Hindlimb muscle (tissue), 1 donor: ENCODE measurements at places on chromosomes 7 and 10.

DNA sequence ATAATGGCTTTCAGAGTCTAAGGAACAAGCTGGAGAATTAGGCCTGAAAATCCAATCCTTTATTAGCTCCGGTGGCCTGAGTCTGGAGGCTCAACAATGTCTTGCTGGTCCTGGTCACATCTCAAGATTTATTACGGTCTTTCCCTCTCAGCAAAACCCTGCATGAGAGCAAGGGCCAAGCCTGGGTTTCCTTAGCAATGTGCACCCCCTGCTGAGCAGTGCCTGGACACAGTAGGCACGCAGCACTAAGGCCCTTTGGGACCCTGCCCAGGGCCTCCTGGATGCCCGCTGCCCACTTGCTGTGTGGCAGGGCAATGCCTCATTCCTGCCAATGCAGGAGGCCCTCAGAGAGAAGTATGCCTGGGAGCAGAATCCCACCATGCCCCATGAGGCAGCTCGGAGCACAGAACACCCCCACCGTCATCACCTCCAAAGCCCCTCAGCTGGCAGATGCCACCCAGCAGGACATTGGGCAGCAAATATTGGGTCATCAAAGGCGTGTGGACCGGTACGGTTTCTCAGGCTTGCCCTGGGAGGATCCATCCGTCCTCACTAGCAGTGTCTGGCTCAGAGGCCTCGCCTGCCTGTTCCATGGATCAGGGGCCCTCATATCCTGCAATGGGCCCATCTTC, 156.4 kb downstream of the OAT start:
- DNase-seq: no peak

DNA sequence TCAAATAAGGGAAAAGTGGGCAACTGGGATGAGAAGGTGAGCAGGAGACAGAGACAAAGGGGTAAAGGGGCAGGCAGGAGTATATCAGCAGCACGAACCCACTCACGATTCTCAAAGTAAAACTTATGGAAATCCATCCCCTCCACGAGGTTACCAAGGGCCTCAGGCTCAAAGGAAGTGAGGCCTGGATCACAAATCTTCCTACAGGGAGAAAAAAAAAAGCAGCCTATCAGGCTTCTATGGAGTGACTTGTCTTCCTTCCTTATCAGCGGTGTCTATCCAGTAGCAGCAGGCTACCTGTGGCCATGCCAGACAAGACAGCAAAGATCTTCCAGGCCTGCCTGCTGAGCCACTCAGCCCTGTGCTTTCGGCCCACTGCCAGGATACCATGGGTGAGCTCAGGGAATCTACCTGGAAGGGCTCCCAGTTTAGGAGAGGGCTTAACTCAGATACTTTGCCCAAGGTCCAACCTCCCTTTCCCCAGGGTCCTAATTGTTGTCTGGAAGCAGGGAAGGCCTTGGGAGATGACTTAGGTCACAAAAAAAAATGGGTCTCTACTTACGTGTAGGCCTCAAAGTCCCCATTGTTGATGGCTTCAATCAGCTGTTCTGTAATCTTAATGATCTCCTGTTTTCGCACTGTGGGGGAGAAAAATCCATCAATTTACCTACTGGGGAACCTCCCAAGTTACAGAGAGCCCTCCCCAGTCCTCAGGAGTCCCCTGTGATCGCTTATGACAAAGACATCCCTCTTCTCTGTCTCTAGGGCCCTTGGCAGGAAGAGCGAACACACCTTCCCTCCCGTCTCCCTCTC, 5.7 kb upstream of the NDST2 start:
- no peak for DNase-seq

GRCh38 chr10:23499372-23500132, 60.7 kb downstream of the OTUD1 start:
- no peak for DNase-seq

GRCh38 chr10:72272689-72273409, 875 bp upstream of the DDIT4 start:
- peak; percentile 94 for DNase-seq
